AG09309 (cell line): ENCODE measurements at places on chromosomes 11 and 22.

GRCh38 chr11:20002312-20003216 lies 157.7 kb downstream of the DBX1 start:
- DNase-seq = no peak

GRCh38 chr11:76839311-76839710 lies 21.4 kb upstream of the ACER3 start:
- DNase-seq = no peak

- no peak for DNase-seq
These were observed 49.5 kb downstream of the VSIG10L2 start for GRCh38 chr11:125995313-125995712.

- no peak for DNase-seq
These were observed 9.1 kb upstream of the TCF20 start for GRCh38 chr22:42279425-42280020.

DNA sequence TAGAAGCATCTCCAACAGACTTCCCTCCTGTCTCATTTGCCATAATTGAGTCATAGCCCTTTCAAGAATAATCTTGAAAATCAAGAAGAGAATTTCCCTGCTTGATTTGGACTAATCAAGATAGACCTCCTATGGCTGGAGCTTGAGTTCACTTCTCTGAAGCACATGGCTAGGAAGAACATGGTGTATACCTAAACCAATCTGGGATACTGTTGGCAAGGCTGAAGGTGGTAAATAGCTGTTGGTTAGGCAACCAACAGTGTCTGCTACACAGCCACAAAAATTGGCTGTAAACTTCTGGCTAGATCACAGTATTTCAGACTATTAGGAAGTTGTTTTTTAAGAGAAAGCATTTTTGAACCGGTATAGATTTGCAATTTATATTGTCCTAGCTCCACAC lies 4.9 kb downstream of the CRYAB start:
- no peak for DNase-seq

GRCh38 chr11:69645801-69646492 lies 5.0 kb downstream of the CCND1 start:
- no peak for DNase-seq

- no peak for DNase-seq
These were observed 59.2 kb downstream of the BARX2 start for GRCh38 chr11:129434641-129435498.

- no peak for DNase-seq
These were observed 169.0 kb upstream of the GRK3 start for GRCh38 chr22:25395468-25395867.

GRCh38 chr11:9470765-9471164 lies 10.0 kb downstream of the ZNF143 start:
- DNase-seq = no peak

- DNase-seq = peak; percentile 93
These were observed 104.7 kb downstream of the ETS1 start for GRCh38 chr11:128482512-128483191.

DNA sequence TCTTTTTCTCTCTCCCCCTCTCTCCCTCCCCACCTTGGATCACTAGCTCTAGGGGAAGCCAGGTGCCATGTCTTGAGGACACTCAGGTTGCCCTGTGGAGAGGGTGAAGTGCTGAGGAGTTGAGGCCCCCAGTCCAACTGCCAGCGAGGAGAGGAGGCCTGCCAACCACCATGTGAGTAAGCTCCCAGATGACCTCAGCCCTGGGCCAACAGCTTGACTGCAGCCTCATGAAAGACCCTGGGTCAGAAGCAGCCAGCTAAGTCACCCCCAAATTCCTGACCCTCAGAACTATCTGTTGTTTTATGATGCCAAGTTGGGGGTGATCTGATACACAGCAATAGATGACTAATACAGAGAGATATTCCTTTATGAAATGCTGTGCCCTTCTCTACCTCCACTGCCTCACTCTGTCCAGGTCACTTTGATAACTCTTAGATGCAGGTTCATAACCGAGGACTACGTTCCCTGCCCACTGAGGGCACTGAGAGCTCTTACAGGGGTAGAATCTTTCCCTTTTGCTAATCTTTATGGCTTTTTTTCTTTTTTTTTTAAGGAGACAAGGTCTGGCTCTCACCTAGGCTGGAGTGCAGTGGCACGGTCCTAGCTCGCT lies 8.0 kb downstream of the ARFGAP3 start:
- DNase-seq = no peak

- DNase-seq = no peak
These were observed 28.4 kb upstream of the PPP6R3 start for GRCh38 chr11:68431984-68432645.

DNA sequence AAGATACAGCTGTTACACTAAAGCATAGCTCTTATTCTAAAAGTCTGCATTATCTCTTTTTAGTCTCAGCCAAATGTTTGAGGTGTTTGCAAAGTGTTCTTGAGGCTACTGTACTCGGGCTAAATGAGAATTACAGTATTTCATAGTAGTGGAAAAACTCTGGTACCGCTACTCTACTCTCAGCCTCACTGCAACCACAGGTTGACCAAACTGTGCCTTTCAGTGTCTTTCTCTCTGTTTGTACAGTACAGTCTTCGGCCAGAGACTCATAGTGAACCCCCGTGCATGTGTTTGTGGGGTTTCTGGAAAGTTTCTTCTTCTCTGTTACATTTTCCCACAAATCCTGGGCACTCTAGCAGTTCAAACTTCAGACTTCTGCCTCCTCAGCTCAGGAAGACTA lies 7.4 kb upstream of the LUZP2 start:
- no peak for DNase-seq

- no peak for DNase-seq
These were observed 43.2 kb upstream of the BLID start for GRCh38 chr11:122159173-122159721.

GRCh38 chr11:126466236-126467045 lies 111.0 kb downstream of the ST3GAL4 start:
- DNase-seq = no peak

- no peak for DNase-seq
These were observed 19.9 kb downstream of the EMID1 start for GRCh38 chr22:29225422-29226090.

- no peak for DNase-seq
These were observed 158.1 kb downstream of the GRIA4 start for GRCh38 chr11:105767931-105768330.

DNA sequence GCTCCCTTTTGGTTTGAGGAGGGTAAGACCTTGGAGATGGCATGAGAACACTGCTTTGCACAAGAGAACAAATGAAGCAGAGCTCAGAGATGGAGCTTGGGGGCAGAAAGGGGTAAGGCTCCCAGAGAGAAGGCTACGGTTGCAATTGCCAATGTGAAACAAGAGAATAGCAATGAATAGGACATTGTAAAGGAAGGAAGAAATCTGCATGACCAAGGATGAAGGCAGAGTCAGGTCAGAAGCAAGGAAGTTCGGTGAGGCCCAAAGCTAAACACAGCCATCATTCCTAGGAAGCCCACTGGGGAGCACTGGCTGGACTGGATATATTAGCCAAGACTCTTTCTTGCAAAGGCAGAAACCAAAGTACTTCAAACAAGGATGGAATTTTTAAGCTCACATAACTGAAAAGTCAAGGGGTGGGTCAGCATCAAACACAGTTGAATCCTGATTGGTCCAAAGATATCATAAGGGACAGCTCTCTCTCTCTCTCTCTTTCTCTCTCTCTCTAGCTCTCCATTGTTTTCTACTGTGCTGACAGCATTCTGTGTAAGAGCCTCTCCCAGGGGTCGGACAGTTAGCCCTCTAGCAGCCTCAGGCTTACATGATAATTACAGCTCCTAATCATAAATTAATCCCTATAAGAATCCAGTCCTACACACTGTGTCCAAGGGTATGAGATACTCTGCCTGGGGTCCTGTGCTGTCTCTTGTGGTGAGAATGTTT lies 484.3 kb downstream of the SOX6 start:
- no peak for DNase-seq

DNA sequence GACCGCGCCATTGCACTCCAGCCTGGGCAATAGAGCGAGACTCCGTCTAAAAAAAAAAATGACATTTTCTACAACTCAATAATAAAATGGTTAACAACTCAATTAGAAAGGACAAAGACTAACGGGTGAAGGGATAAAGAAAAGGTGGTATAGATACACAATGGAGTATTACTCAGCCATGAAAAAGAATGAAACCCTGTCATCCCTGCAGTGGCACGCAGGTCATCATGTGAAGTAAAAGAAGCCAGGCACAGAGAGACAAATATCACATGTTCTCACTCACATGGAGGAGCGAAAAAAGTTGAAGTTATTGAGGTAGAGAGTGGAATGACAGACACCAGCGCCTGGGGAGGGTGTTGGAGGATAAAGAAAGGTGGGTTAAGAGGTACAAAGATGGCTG lies 39.0 kb downstream of the WNT7B start:
- DNase-seq = no peak

DNA sequence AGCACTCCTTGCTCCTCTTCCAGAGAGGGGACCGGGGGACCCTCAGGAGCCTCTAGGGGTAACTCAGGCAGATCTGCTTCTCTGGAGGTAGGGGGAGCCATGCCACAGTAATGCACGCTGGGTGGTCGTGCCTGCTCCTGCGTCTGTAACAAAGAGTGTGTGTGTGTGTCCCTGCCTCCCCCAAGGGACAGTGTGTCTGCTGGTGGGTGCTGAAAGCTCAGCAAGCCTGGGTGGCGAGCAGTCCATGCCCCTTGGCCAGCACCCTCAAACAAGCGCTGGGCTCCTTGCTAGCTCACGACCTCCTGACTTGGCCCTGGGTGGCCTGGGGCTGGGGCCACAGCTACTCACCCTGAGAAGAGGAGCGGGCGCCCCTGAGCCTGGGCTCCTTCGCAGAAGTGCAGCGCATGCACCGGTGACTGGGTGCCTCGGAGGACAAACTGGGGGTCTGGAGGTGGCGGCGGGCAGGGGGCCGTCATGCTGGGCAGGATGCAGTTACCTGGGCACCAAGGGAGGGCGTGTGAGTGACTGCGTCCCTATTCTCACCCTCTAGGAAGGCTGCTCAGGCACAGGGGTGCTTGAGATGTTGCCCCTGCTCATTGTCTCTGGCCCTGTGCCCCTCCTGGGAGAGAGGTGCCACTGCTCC lies 33.7 kb downstream of the GNB1L start:
- DNase-seq = no peak

- no peak for DNase-seq
These were observed 63.6 kb downstream of the MTNR1B start for GRCh38 chr11:93033093-93033492.

DNA sequence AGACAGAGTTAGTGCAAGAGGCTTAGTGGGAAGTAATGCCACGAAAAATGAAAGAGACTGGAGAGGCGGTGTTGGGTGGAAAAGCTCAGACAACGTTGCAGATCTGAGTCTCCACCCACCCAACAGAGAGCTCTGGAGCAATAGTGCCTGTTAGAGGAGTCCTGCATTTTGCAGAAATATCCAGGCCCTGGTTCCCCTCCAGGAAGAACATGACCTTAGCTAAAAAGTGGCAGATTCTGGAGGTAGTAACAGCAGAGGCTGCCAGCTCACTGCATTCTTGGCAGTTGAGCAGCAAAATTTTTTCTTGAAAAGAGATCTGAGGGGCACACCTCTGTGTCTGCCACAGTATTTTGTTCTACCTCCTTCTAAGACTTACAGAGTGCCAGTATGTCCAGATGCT lies 27.7 kb upstream of the BIRC3 start:
- DNase-seq = no peak

- DNase-seq = peak; percentile 51
These were observed 2.5 kb upstream of the SMARCB1 start for GRCh38 chr22:23784215-23784732.

DNA sequence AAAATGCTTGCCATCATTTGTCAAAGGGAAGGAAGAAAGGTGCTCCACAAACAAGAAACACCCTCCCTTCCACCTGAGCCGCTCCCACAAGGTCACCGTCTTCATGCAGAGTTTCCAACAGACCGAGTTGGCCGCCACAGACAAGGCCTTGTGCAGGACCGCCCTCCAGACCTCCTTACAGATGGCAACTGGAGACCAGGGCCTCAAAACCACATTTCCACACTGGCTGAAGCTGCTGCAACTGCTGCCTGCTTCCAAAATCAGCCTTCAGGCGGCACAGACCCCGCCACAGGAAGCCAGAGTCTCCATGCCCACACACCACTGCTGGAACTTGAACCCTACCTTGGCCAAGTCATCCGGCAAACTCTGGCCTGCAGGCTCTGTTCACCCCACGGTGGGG lies 6.3 kb downstream of the DEAF1 start:
- no peak for DNase-seq

GRCh38 chr11:10038521-10039302 lies 255.3 kb downstream of the SBF2 start:
- no peak for DNase-seq

GRCh38 chr22:47443836-47444745 lies 681.6 kb downstream of the TBC1D22A start:
- no peak for DNase-seq

- no peak for DNase-seq
These were observed at the start of gene NFAM1 for GRCh38 chr22:42432020-42432596. Gene NFAM1, minus strand, starts transcription at chr22:42432403. Its CDS starts 46 bp downstream, at chr22:42432357.

GRCh38 chr22:46800102-46800857 lies 37.8 kb downstream of the TBC1D22A start:
- no peak for DNase-seq

GRCh38 chr22:42893371-42894150 lies 36.5 kb upstream of the ARFGAP3 start:
- no peak for DNase-seq

GRCh38 chr11:12267921-12268320 lies 109.5 kb upstream of the PARVA start:
- no peak for DNase-seq

GRCh38 chr11:67634366-67635230 lies 4.9 kb upstream of the NUDT8 start:
- no peak for DNase-seq

GRCh38 chr11:133337951-133338418 lies 194.3 kb downstream of the OPCML start:
- DNase-seq = no peak

DNA sequence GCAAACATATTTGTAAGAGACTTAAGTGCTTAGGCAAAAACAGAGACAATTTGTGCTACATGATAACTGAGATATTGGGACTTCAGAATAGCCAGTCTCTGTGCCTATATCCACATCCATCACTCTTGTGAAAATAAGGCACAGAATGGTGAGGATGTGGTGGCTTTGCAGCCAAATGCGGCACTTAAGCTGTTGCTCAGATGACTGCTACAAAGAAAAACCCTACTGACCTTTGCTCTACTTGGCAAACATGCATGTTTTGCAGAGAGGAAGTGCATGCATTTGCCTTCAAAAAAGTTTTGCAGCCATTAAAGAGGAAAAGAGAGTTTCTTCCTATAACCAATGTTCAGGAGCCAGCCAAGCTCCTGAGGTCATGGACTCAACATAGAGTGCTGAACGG lies 675.0 kb upstream of the KIRREL3 start:
- no peak for DNase-seq

GRCh38 chr11:111917312-111917711 lies 1.4 kb upstream of the C11orf52 start:
- DNase-seq = no peak

GRCh38 chr22:43136255-43136654 lies 6.9 kb downstream of the MCAT start:
- DNase-seq = no peak
